ENCODE measurements at places on chromosomes 1 and 21. TPM values are rescaled to one million over a fixed set of nuclear protein-coding genes. Genes with fewer than 3 reads are reported as not detected.

Gene ACTL8
- total RNA-seq = not detected

Gene ORC1
- 12.6 TPM for total RNA-seq

Gene HFM1
- total RNA-seq = 0.49 TPM

Gene OSBPL9
- total RNA-seq = 52.7 TPM

Gene CELA3A
- total RNA-seq = not detected

Gene ANP32E
- 35.1 TPM for total RNA-seq

Gene LCE1C
- total RNA-seq = not detected

Gene GADD45A
- 145 TPM for total RNA-seq

Gene TMEM269
- not detected for total RNA-seq

Gene FCN3
- total RNA-seq = not detected

Gene FCRL1
- total RNA-seq = not detected

Gene SLC30A7
- 14.6 TPM for total RNA-seq

Gene SYCP1
- not detected for total RNA-seq

Gene SUSD4
- 1.9 TPM for total RNA-seq

Gene AGO1
- total RNA-seq = 15.3 TPM

Gene KRTAP13-2
- not detected for total RNA-seq

Gene FNBP1L
- total RNA-seq = 15.0 TPM

Gene KANK4
- 0.09 TPM for total RNA-seq

Gene FAAH
- 0.65 TPM for total RNA-seq

Gene GPR61
- total RNA-seq = under 0.01 TPM

Gene TCEA3
- 22.8 TPM for total RNA-seq

Gene INTS11
- total RNA-seq = 53.1 TPM

Gene TRABD2B
- 0.16 TPM for total RNA-seq

Gene COL11A1
- 0.45 TPM for total RNA-seq

Gene GRIK3
- total RNA-seq = not detected

Gene NPHS2
- not detected for total RNA-seq

Gene S100A8
- not detected for total RNA-seq

Gene SAMD13
- 1.4 TPM for total RNA-seq

Gene FMO2
- 7.4 TPM for total RNA-seq

Gene TNFRSF8
- total RNA-seq = 0.09 TPM

Measured in fibroblast of the aortic adventitia (primary cell).